ENCODE measurements at places on chromosomes 2 and 18. TPM values are rescaled to one million over a fixed set of nuclear protein-coding genes. Genes with fewer than 3 reads are reported as not detected.

Gene MC2R
- total RNA-seq = not detected

Gene SLC30A3
- 3.1 TPM for total RNA-seq

Gene DHRS9
- total RNA-seq = 0.16 TPM

Gene PLGLB2
- 7.4 TPM for total RNA-seq

Gene AQP12B
- total RNA-seq = not detected

DNA sequence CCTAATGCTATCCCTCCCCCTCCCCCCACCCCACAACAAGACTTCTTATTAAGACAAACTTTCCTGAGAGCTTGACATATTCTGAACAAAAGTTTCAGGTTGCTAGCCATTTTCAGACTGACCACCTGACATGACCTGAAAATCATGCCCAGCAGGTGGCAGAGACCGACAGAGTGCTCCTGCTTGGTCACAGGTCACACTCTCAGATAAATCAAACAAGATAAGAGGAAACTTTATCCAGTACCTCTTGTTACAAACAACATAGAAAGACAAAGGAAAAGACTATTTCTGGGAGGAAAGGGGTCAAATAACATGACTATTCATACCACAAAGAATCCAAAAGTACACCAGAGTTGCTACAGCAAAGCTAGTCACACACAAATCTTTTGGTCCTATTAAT is 107.4 kb downstream of the TMEM200C start:
- no peaks in the 10 kb centered on the region for H3K27me3 ChIP-seq
- no peak for DNase-seq
- no peaks in the 10 kb centered on the region for H3K4me1 ChIP-seq
- no peak overlapping the region for H3K27ac ChIP-seq
- no peak overlapping the region for H3K4me3 ChIP-seq

DNA sequence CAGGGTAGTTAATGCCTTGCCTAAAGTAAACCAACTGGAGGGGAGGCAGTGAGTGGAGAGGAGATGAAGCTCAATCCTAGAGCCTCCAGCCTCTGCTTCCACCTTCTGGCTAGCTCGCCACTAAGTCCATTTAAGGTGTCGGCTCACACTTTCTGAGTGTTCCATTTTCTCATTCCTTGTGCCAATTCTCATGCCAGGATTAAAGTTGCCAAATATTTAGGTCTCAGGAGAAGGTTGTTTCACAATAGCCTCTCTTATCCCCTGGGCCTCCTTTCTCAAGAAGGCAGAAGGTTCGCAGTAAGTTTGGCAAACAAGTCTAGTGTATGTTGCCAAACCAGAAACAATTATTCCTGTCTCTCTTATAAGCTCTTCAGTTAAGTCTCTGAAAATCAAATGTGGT is 57.2 kb downstream of the TACR1 start:
- no peak overlapping the region for H3K4me3 ChIP-seq
- no peaks in the 10 kb centered on the region for H3K36me3 ChIP-seq
- DNase-seq = no peak
- H3K27ac ChIP-seq = no peak overlapping the region

DNA sequence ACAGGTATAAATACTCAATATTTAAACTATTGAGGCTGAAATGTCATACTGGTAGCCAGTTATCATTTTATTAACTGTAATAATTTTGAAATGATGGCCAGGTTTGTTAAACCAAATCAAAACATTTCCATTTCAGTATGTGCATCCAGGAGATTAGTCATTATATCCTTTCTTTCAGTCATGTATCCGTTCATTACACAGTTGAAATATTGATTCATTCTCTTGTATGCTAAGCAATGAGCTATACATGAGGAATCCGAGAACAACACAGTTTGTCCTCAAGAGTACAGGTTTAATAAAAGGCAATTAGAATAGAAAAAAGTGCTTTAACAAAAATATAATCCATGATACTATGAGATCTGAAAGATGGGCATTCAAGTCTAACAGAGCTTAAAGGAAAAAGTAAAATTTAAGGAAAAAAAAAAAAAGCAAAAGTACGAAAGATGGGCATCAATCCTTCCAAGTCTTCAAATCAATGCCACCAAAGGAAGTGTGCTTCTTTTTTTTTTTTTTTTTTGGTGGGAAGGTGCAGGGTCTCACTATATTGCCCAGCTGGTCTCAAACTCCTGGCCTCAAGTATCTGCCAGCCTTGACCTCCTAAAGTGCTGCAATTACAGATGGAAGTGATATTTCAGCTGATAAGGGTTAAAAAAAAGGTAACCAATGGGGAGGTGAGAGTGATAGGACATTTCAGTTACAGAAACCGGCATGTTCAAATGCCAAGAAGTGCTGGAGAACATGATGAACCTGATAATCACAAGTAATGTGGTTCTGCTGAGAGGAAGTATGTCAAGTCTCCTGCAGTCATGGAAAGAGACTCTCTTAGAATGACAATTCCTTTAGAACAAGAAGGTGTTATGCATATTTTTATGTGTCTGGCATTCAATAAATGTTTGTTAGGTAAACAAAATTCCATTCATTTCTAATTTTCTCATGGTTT is 35.8 kb downstream of the PUM2 start:
- H3K36me3 ChIP-seq = peaks cover 42% of the 10 kb centered on the region
- no peak overlapping the region for H3K4me3 ChIP-seq
- peaks cover 4% of the 10 kb centered on the region for H3K4me1 ChIP-seq
- DNase-seq = no peak

GRCh38 chr2:218894880-218895157 is 14.2 kb downstream of the WNT10A start:
- H3K4me3 ChIP-seq = peak overlapping the region; percentile 28
- peaks cover 65% of the 10 kb centered on the region for H3K27me3 ChIP-seq
- H3K36me3 ChIP-seq = peaks cover 6% of the 10 kb centered on the region
- no peak for DNase-seq

- H3K4me1 ChIP-seq = peaks cover 17% of the 10 kb centered on the region
- no peaks in the 10 kb centered on the region for H3K36me3 ChIP-seq
- DNase-seq = no peak
- peaks cover 2% of the 10 kb centered on the region for H3K27me3 ChIP-seq
- no peak overlapping the region for H3K4me3 ChIP-seq
Measured at GRCh38 chr2:49004036-49004626, 150.2 kb downstream of the FSHR start.

DNA sequence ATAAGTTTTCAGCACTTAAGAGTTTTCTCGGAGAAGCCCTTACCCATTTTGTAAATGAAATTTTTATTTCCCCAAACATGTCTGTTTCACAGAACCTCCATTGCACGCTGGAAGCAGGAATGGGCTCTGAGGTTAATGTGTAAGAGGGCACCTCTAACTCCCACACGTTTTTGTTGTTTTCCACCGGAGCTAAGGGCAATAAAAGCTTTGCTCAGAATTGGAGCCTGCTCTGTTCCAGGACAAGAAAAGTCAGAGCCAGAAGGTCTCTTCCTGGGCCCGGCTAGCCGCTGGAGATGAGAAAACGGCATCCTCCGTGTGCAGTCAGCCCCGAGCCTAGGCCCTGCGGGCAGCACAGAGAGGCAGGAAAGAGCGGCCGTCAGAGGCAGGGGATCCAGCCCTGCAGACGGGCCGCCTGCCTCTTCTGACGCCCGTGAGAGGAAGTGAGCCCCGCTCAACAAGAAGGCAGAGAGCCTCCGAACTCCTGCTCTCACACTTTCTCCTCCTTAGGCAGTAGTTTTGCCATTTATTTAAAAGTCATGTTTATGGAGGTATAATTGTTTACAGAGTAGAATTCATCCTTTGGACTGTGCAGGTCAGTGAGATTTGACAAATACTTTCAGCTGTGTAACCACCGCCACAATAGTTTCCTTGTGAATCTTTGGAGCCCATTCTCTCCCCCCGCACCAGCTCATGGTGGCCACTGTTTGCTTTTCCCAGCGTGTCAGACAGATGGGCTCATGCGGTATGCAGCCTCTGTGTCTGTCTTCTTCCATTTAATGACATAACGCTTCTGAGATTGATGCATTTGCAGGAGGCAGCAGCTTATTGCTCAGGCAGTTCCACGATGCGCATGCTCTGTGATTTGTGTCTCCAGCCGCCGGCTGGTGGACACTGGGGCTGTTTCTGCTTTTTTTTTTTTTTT is 117.3 kb downstream of the GALR1 start:
- no peak overlapping the region for H3K4me3 ChIP-seq
- H3K27ac ChIP-seq = no peak overlapping the region
- no peak for DNase-seq
- no peaks in the 10 kb centered on the region for H3K4me1 ChIP-seq
- no peaks in the 10 kb centered on the region for H3K27me3 ChIP-seq

DNA sequence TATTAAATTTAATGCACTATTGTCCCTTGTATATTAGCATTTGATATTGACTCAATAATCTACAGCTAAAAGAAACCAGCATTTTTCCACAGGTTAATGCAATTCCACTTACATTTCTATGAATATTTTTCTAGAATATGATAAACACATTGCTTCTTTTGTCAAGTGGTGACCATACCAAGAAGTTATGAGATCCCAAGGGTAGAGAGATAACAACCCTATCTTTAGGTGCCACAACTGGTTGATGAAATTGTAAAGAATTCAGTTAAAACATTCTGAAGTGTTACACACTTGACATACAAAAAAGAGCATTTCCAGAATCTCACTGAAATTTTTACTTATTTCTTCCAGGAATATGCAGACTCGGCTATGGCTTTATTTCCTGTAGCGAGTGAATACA is 56.0 kb downstream of the ABCG8 start:
- no peak overlapping the region for H3K4me3 ChIP-seq
- H3K4me1 ChIP-seq = no peaks in the 10 kb centered on the region
- H3K27me3 ChIP-seq = no peaks in the 10 kb centered on the region
- no peak overlapping the region for H3K27ac ChIP-seq
- H3K36me3 ChIP-seq = peaks cover 56% of the 10 kb centered on the region

DNA sequence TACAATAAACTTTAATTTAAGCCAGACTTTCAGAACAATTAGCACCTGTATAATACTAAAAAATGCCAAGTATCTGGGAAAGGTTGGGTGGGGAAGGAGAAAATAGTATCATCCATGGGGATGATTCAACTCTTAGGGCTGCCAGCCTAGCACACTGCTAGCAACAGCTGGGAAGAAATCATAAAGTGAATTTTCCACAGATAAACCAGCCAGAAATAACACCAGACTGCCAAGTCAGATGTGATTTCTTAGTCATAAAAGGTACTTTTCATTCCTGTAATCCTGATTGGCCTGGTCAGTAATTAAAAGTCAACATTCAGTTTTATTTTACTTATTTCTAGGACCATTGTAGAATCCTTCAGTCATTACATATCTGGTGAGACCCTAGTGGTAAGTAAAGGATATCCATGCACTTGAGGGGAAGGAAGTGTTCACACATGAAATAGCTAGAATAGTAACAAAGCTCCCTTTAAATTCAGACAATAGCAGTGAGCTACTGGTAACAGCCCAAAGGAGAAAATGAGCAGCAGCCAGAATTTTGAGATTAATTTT is 59.4 kb downstream of the LIMS1 start:
- no peaks in the 10 kb centered on the region for H3K27me3 ChIP-seq
- peaks cover 30% of the 10 kb centered on the region for H3K4me1 ChIP-seq
- H3K4me3 ChIP-seq = no peak overlapping the region
- DNase-seq = no peak
- no peaks in the 10 kb centered on the region for H3K36me3 ChIP-seq

DNA sequence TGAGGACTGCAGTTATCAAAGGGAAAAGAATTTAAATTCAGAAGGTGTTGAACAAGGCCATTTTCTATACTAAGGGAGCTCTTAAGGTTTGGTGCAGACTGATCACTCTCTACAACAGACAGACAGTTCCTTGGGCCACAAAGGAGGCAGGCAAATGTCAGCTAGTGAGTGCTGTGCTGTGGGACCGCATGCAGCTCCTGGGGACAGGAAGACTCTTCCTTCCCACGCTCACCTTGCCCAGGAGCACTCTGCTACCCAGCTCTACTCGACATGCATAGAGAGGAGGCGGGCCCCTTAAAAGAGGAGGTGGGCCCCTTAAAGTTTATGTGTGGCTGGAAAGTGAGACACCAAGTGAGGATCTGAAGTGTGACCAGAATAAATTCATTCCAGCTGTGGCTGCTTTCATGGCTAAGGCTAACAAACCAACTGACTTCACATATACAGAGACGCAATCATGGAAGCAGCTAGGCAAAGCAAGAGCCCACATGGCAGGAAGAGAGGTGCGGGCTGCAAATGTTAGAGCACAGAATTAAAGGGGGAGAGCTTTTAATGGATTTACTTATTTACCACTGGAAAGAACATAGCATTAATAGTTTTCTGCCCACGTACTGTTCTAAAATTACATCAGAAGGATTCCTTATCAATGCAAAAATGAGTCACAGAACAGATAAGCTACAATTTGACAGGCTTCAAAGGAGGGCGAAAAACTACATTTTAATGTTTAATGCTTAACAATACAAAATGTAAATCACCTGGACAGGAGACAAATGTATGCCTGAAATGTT is 101.4 kb upstream of the RNU4ATAC start:
- H3K27ac ChIP-seq = peak overlapping the region; percentile 34
- H3K36me3 ChIP-seq = peaks cover 37% of the 10 kb centered on the region
- peaks cover 12% of the 10 kb centered on the region for H3K4me1 ChIP-seq
- no peak overlapping the region for H3K4me3 ChIP-seq
- no peaks in the 10 kb centered on the region for H3K27me3 ChIP-seq
- no peak for DNase-seq

GRCh38 chr2:7703048-7703447 is 785.8 kb downstream of the RNF144A start:
- H3K4me1 ChIP-seq = peaks cover 27% of the 10 kb centered on the region
- H3K27me3 ChIP-seq = no peaks in the 10 kb centered on the region
- H3K4me3 ChIP-seq = no peak overlapping the region
- H3K27ac ChIP-seq = peak overlapping the region; percentile 40
- DNase-seq = no peak

GRCh38 chr2:100425107-100425506 is 7.6 kb upstream of the CHST10 start:
- no peak overlapping the region for H3K27ac ChIP-seq
- H3K4me1 ChIP-seq = peaks cover 12% of the 10 kb centered on the region
- H3K36me3 ChIP-seq = no peaks in the 10 kb centered on the region
- no peak for DNase-seq
- H3K4me3 ChIP-seq = no peak overlapping the region

GRCh38 chr2:82254728-82255127 is 1950.2 kb upstream of the LRRTM1 start:
- no peaks in the 10 kb centered on the region for H3K36me3 ChIP-seq
- DNase-seq = no peak
- no peak overlapping the region for H3K4me3 ChIP-seq
- H3K27ac ChIP-seq = no peak overlapping the region
- H3K4me1 ChIP-seq = peaks cover 10% of the 10 kb centered on the region
- no peaks in the 10 kb centered on the region for H3K27me3 ChIP-seq
